ENCODE measurements at places on chromosomes 12 and 14.

DNA sequence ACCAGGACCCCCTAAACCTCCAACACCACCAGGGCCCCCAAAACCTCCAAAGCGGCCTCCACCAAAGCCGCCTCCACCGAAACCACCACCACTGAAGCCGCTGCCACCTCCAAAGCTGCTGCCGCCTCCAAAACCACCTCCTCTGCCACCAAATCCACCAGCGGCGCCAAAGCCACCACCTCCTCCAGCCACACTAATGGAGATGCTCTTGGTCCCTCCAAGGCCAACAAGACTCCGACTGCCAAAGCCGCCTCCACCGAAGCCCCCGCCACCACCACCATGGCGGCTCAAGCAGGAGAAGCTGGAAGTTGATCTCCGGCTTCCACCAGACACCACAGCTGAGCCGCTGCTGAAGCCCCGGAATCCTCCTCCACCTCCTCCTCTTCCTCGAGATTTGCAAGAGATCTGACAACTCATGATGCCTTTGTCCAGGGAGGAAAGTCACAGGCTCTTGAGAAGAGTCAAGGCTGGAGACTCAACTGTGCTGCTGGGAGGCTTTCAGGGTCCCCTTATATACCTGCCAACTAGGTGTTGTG is at the start of gene KRT2:
Gene KRT2 (minus strand): TSS at position 486 of the 536 bp plus-strand sequence. CDS start 69 bp downstream, at position 417.
- no peak for DNase-seq

DNA sequence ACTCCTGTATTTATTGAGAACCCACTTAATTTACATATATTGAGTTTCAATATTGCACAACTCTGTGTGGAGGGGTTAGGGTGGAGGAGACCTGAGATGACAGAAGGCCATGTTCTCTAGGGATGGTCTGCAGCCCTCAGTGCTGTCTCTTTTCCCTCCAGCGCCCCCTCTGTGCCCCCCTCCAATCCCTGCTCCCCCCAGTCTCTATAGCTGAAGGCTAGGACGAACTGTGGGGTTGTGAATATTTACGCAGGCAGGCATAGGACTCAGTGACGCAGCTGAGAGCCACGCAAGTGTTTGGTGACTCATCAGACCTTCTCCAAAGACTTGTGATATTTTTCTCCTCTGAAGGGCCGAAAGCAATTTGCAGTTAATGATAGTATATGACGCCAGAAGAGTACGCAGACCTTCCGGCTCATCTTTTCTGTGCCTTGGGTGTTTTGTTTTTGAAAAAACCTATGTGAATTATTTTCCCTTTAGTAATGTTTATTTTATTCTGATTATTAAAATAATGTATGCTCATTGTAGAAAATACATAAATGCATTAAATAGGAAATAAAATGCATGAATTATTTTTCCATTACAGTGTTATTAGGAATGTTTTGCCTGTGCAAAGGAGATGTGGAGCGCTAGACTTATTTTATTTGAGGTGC is 85.3 kb downstream of the SLC25A47 start:
- DNase-seq = no peak

DNA sequence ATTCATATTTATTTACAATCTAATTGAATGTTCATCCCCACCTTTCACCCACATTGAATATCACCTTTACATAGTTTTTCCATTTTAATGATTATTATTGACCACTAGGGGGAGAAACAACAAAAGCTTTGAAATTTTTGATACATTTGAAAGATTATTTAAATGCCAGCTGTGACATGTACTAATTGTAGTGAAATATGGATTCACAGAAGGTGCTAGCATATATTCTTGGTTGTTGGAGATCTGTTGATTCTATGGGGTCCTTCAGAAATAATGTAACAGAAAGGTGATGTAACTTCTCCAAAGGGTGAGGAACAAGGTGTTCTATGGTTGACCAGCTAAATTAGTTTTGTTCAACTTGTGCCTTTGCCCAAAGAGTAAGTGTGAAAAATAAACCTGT is 22.4 kb upstream of the GPR33 start:
- DNase-seq = peak; percentile 12

GRCh38 chr12:88578276-88579160 is 1.8 kb downstream of the KITLG start:
- DNase-seq = no peak

GRCh38 chr12:50053583-50053982 is 3.8 kb upstream of the ASIC1 start:
- no peak for DNase-seq

GRCh38 chr12:124904306-124905098 is 9.9 kb downstream of the UBC start:
- peak; percentile 77 for DNase-seq

DNA sequence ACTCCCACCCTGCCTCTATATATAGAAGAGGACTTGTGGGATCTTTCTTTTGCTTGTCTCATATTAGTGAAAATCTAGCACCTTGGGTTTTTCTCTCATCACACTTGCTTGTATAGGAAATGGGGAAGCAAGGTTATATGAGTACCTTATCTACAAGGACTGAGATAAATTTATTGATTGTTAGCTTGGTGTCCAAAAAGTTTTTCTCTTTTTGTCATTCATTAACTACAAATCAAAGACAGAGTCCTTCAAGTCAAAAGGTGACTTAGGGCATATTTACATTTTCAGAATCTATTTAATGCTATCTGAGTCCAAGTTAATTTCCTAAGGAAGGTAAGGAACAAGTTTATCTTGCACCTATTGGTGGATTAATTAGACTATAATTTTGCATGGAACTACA is 92.7 kb downstream of the SNAPC1 start:
- no peak for DNase-seq

DNA sequence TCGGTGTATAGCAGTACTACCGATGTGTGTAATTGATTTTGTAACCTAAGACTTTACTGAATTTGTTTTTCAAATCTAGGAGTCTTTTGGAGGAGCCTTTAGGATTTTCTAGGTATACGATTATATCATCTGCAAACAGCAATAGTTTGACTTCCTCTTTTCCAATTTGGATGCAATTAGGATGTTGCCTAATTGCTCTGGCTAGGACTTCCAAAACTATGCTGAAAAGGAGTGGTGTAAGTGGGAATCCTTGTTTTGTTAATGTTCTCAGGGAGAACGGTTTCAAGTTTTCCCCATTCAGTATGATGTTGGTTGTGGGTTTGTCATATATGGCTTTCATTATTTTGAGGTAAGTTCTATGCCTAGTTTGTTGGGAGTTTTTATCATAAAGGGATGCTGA is 171.6 kb upstream of the PDE3A start:
- no peak for DNase-seq

DNA sequence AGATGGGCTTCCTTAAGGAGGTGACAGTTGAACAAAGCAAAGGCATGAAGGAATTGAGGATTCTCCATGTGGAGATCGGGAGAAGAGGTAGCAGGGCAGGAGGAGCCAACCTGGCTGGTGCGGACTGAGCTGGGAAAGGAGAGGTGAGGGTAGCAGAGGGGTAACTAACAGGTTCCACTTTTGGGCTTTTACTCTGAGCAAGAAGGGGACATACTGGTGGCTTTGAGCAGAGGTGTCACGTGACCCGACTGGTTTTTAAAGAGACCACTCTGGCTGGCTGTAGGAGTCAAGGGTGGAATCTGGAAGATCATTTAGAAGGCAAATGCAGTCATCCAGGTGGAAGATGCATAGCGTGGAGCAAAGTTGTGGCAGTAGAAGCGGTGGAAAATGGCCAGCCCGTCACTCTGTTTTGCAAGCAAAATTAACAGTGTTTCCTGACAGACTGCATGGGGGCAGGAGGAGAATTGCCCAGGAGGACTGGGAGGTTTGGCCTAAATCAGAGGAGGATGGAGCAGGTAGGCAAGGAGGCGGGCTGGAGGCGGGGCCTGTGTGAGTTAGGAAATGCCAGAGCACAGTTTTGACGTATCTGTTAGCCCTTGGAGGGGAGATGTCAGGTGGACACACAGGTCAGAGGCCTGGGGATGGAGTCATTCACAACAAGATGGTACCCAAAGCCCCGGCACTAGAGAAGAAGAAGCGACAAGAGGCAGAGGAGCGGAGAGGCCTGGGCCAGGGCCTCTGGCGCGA is 156.3 kb upstream of the FKBP4 start:
- no peak for DNase-seq

DNA sequence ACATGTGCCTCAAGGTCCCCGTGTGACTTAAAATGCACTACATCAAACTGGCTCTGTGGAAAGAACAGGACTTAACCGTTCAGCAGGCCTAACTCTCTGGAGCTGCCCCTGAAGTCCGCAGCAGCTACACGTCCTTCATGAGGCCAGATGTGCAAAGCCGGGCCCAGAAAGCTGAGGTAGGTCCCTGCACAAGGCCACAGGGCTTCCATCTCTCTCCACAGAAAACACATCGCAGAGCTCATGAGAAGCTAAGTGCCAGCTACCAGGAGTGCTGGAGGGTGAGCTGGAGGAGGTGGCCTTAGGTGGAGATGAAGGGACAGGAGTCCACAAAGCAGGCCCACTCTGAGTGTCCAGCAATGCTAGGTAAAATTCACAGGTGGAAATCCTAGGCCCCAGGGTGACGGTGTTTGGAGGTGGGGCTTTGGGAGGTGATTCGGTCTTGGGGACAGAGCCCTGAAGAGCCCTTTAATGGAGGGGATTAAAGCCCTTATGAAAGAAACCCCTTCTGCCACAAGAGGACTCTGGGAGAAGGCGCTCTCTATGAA is 52.4 kb downstream of the VCPKMT start:
- DNase-seq = no peak

DNA sequence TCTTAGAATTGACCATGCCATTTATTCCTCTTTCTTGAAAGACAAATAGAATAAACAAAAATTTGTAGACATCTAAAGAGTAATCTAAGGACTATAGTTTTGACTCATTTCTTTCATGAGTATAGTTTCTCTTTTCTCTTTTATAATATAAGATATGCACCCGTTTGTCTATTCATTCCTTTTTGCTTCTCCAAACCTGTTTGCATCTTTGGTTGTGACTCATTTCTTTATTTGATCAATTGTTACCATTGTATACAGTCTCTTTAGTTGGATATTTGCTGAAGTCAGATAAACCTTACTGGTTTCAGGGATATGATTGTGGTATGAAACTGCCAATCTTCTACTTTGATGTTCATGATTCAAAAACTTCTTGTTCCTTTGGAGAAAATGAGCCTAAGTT is 268.7 kb downstream of the FBXL14 start:
- no peak for DNase-seq

DNA sequence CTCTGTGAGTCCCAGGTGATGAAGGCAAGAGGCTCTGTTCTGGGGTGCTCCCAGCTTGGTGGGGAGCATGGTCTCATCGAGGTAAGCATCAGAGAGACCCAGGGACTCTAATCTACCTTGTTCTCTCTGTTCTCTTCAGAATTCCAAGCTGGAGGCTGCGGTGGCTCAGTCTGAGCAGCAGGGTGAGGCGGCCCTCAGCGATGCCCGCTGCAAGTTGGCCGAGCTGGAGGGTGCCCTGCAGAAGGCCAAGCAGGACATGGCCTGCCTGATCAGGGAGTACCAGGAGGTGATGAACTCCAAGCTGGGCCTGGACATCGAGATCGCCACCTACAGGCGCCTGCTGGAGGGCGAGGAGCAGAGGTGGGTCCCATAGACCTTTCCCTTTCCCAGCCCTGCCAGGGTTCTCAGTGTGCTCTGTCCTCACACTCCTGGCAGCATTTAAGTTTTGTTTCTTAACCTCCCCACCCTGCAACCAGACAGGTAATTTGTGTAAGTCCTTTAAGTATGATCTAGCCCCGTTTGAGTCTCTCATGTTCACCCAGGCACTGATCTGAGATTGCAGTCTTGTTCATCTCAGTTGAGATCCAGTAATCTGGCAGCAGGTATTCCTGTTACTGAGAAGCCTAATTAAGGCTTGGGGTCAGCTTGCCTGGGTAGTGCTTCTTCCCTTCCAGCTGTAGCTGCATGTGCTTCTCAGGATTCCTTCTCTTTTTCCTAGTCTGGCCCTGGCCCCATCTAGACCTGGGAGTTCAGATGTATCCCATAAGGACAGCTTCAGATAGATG is 14.8 kb upstream of the KRT81 start:
- DNase-seq = no peak

DNA sequence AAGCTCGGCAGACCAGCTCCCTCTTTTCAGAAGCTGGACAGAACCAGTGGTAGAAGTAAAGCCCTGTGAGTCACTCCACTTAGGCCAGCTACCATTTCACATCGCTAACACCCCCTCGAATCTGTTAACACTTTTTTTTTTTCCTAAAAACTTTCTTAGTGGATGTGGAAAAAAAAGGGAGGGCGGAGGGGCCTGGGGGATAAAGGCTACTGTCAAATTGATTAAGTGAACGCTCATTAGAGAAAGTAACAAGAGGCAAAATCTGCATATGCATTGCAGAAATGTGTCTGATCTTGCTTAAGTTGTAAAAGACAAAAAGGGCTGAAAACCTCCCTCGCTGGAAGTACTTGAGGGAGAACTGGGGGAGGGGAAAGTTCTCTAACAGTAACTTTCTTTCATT is 86.6 kb upstream of the OTX2 start:
- no peak for DNase-seq

DNA sequence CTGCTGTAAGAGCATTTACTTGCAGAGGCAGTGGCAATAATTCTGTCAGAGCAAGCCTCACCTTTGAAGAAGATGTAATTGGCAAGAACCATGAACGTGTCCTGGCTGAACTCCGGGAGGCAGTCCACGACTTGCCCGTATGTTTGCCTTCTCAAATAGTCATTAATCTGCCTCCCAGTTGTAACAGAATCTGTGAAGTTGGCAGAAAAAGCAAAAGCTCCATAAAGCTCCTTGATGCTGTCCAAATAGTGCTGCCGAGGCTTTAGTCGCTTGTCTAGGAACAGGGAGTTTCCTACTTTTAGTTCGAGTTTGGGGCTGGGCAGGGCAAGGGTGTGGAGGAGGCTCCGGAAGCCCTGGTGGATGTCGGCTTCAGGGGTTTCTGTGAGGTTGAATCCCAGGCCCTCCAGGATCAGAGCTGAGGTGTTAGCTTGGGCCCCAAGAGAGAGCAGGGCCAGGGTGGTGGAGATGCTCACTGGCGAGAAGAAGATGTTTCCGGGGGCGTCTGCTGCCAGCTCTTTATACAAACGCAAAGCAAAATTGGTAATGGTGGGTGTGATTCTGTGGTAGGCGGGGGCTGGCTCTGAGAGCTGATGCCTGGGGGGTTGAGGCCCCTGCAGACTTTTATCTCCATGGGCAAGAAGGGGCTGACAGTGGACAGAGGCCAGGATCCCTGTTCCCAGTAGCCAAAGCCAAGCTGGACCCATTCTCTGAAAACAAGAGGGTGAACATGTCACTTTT is 4.4 kb downstream of the SERPINA11 start:
- no peak for DNase-seq

DNA sequence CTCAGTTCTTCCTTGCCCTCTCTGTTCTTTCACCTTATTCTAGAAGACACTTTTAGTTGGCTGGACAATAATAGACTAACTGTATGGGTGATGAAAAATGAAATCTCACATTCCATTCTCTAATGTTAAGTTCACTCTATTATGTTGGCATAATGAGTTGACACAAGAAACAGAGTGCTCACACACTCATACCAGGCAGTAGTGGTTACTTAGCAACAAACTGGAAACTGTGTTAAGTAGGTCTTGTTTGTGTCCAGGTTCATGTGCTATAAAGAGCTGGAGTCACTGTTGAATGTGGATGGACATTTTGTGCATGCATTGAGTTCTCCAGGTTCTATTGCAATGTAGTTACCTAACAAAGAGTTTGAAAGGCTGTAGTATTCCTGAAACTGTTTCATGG is 16.9 kb upstream of the PPP4R4 start:
- no peak for DNase-seq

- DNase-seq = no peak
These were observed 77.6 kb upstream of the EIF5 start for GRCh38 chr14:103256406-103256805.
